ENCODE measurements at places on chromosomes 3 and 15.

GRCh38 chr3:152097770-152098169 is 171.0 kb upstream of the MBNL1 start:
- DNase-seq = no peak

- no peak for DNase-seq
Measured at GRCh38 chr3:156491192-156491591, 63.7 kb downstream of the SSR3 start.

DNA sequence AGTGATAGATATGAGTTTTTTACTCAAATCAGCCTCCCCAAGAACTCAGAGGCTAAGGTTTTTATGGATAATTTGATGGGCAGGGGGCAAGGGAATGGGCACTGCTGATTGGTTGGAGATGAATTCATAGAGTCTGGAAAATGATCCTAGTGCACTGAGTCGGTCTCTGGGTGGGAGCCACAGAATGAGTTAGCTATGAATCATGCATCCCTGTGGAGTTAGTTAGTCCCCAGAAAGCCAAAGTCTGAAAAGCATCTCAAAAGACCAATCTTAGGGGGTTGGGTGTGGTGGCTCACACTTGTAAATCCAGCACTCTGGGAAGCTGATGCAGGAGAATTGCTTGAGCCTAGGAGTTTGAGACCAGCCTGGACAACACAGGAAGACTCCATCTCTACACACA is 516.1 kb downstream of the AGBL1 start:
- DNase-seq = no peak

GRCh38 chr3:37346227-37347005 is 172.0 kb upstream of the LRRFIP2 start:
- DNase-seq = no peak

DNA sequence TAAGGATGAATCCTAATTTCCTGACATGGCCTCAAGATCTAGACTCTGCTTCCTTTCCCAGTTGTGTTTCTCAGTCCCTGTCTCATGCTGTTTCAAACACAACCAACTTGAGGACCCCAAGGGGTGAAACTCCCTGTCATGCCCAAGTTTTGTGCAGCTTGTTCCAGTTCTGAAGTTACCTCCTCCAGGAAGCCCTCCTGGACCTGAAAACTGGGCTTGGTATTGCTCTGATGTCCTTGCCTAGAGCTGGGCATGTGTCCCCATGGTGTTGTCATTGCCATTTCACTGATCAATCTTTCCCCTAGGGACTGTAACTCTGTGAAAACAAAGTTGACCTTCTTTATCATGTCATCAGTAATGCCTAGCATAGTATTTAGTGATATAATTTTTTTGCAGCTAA is 6.1 kb upstream of the LMOD3 start:
- DNase-seq = no peak

DNA sequence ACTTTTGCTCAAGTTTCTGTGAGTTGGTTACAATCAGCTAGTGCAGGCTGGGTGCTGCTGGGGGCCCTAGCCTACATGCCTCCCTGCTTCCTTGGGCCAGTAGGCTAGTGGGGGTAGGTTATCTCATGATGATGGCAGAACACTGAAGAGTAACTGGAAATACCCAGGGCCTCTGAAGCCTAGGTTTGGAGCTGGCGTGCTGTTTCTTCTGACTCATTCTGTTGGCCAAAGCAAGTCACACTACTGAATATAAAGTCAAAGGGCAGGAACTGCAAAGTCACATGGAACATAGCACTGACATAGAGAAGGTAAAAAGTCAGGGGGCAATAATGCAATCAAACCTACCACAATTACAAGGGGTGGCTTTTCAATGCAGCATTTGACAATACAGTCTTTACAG is 34.5 kb downstream of the RASGRP1 start:
- DNase-seq = no peak

DNA sequence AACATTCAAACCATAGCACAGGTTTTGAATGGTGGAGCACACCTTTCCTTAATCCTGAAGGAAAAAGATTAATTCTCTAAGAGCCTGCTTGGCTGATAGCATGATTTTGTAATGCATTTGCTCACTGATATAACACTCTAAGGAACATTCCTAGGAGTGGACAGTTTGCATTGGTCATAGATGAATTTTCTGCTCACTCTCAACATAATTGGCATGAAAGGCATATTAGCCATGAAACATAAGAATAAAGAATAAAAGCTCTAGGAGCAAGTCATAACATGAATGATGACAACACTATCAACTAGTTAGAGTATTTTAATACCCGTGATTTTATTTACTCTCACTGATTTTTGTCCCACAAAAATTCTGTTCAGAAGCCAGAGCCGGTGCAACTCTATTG is 34.3 kb upstream of the LRTM1 start:
- no peak for DNase-seq

DNA sequence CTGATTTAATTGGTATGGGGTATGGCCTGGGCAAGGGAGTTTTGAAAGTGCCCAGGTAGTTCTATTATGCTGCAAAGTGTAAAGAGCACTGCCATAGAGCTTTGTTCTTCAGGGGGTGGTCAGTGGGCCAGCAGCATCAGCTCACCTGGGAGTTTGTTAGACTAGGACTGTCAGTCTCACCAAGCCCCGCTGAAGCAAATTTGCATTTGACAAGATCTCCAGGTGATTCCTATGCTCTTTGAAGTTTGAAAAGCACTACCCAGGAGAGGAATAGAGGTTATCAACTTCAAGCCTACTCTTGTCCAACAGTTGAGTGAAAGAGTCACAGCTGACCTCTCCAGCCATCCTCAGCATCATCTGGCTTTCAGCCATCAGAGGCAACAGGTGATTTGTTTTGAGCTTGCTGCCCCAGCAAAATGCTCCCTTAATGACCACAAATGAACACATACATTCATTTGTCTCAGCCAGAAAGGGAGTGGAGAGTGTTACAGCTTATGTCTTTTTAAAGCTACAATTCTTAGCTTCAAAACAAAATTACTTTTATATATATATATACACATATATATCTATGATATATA is 8.0 kb downstream of the ZSCAN2 start:
- DNase-seq = no peak

- DNase-seq = peak; percentile 21
Measured at GRCh38 chr15:78565951-78566774, 843 bp downstream of the CHRNA5 start.

DNA sequence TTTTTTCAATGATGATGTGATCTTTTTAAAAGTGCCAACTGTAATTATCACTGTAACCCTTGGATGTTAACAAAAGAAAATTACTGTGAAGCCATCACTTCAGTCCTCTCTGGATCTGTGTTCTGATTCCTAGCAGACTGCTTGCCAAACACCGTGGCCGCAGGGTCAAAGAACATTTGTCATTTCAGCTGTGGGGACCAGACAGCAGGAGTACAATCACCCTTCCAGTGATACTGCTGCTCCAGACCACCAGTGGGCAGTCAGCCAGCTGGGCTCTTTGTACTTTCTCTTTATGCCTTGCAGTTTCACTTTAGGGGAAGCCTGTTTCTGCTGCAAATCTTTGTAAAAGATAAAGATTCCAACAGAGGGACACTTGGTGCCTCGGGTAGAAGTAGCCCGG is 770.0 kb downstream of the GRM7 start:
- no peak for DNase-seq

GRCh38 chr3:15345066-15345607 is 12.8 kb upstream of the SH3BP5 start:
- no peak for DNase-seq

DNA sequence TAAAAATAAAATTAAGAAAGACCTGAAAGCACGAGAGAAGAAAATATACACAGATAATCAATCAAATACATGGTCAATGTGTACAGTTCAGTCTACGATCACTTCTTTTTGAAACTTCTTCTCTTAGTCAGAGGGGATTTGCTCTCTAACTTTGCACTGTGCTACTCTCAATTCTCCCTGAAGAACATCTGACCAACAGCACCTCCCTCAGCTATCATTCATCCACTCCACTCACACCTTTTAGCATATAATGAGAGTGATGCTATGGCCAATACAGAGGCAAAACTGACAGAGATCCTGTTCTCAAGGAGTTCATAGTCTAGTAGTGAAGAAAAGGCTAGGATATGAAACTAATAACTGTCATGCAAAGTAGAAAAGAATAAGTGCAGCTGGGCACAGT is 45.9 kb downstream of the P3H2 start:
- no peak for DNase-seq

Measured in AG08395 (cell line).